Stimulated activated CD8-positive, alpha-beta memory T cell treated with anti-CD3 and anti-CD28 coated beads, Interleukin-15, amount 100 ng/mL, for 24 hours (primary cell): ENCODE measurements at places on chromosomes 7 and 10.

DNA sequence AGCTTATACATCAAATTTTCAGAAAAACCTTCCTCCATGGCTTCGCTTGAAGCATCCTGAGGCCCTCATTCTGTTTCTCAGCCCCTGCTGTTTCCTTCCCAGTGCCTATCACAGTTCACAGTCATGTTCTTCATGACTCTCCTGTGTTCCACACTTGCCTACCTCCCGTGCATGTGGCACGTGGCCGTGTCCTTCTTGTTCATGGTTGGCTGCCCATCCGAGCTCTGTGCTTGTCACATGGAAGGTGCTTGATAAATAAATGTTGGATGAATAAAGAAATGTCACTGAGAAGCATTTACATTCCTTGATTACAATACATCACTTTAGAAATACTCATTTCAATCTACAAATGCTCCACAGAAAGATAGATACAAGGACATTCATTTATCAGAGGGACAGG is 23.7 kb upstream of the EGFR start:
- DNase-seq, result no peak

DNA sequence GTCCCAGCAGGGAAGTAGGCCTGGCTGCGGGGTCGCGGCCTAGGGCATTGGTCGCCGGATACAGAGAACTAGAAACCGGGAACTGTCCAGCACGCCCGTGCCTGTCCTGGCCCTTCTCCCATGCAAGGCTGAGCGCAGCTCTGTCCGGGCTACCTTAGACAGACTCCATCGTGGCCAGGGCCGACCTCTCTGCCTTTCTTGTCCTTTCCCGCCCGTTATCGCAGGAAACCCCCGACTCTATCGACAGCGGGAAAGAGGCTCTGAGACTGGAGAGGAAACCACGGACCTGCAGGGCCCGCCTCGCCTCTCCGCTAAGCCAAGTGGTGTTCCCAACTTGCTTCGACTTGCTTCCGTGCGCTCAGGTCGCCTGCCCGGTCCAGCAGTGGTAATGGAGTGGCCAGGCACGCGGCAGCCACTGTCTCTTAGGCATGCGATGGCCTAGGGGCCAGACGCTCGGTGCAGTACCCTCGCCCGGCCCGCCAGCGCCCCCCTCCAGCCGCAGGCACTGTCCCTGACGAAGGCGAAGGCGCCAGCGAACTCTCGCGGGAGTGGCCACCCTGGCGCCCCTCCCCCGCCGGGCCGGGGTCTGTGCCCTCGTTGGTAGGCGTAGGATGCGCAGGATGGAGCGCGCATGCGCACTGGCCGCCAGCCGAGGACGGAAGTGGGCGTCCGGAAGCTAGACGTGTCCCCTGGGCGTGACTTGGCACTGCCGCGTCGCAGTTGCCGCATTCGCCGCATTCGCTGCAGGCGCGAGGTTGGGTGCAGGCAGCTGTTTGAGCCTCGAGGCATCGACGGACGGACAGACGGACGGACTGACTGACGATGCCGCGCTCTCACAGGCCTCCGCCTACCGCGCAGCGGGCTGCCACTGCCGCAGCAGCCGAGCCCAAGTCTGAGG is 54.4 kb downstream of the MCMBP start:
- DNase-seq, result no peak

DNA sequence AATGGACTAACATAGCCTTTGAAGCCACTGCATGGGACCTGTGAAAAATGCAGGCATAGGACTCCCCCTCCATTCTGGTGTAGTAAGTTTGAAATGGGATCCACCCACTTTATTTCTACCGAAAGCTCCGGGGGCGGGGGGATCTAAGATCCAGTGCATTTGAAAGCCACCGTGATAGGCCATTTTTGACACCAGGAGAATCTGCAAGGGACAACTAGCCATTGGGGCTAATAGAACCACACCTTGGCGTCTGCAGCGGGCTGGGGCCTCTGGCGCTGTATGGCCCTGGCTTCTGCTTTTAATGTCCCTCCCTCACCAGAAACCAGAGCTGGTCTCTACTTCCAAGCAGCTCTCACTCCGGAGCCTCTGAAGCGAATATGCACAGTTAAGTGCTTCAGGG is 60.1 kb upstream of the GPR26 start:
- DNase-seq, result no peak

GRCh38 chr7:90666186-90666585 is 70.1 kb downstream of the CDK14 start:
- no peak for DNase-seq

DNA sequence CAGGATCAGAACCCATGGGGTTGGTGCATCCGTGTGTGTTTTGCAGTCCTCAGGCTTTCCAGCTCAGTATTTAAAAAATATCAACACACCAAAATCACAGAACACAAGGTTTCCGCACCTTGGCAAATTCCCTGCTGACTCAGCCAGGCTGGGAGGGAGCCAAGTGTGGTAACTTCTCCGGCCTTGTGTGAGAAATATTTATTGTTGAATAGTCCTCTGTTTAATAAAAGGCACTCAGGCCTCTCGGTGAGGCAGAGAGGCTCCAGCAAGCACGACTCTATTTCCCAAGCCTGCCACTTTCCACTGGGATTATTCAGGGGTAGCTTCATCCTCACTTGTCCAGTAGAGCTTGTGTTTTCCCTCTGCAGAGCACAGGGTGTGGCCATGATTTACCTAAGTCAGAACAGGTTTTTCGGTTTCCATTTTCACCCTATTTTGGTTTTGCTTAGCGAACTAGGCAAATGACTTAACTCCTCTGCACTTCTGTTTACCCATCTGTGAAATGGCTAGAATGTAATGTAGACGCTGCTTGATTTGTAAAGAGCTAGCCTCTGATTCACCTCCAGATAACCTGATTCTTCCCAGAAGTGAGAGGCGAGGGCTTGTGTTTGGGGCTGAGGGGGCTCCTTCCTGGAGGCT is 13.0 kb upstream of the CHST15 start:
- no peak for DNase-seq

DNA sequence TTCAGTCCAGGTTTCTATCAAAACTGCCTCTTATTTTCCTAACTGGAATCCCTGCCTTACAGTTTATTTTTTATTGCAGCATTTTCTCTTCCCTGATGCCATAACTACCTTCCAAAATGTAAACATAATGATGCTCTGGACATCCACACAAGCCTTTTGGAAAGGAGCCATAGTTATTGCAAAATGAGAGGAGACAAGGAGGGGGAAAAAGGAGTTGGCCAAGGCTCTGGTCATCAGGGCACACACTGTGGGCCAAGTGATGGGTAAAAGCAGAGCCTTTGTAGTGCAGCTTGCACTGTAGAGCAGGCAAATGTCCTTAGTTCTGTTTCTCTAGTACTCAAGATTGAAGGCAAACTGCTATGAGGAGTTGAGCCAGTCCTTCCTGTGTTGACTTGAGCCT is 289.3 kb upstream of the MTPN start:
- no peak for DNase-seq

- DNase-seq, result no peak
Observed at GRCh38 chr10:986137-986825, 2.0 kb upstream of the GTPBP4 start.

GRCh38 chr7:29619848-29620555 is 56.4 kb downstream of the PRR15 start:
- DNase-seq, result no peak

GRCh38 chr10:31042670-31043069 is 11.0 kb upstream of the ZNF438 start:
- no peak for DNase-seq

DNA sequence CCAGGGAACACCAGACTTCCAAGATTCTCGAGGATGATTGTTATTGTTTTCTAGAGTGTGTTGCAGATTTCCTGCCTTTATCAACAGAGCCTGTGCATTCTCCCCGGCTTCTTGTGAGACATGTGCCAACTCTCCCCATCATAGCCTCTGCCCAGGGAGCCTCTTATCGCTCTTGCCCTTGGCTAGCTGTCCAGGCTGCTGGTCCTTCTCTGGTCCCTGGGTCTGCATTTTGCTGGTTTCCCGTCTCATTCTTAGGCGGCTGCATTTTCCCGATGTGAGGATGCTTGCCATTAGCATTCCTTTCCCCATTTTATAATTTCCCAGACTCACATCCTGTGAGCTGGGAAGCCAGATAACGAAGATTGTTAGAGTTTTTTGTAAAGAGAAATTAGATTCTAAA is 15.2 kb downstream of the SLC13A4 start:
- no peak for DNase-seq

GRCh38 chr10:71218046-71218650 is 5.8 kb downstream of the UNC5B start:
- no peak for DNase-seq

DNA sequence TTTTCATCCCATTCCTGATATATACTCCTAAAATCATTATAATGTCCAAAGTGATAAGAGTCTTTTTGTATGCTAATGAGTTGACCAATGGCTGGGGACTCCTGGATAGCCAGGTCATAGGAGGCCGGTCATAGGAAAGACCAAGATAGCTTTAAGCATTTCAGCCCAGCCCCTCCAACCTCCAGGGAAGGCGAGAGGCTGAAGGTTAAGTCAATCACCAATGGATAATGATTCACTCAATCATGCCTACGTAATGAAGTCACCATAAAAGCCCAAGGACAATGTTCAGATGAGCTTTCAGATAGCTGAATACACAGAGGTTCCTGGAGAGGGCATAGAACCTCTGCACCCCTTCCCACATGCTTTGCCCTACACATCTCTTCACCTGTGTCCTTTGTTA is 75.7 kb downstream of the VWDE start:
- DNase-seq, result no peak

DNA sequence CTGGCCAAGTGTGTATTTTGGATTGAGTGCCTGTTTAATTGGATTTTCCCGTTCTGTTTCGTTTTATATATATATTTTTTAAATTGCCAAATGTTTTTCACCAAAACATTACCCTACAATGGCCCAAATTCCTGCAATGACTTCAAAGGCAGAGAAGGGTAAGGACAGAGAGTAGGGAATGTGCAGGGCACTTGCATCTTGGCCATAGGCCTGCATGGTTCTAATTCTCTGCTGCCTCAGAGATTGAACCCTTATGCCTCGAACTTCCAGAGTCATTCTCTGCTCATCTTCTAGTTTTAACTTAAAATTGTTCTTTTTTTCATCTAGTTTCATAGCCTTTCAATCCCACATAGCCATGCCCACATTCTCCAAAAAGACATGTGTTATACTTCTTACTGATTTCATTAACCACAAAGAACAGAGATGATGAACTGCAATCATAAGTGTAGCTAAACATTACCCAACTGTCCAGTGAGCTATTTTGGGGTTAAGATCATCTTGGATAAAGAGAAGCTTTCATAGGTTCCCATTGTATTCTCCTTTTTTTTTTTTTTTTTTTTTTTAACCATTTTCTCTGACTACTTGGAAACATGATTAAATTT is 177.6 kb downstream of the PLXDC2 start:
- no peak for DNase-seq

- DNase-seq, result no peak
Observed at GRCh38 chr10:62459500-62459899, 85.3 kb downstream of the ZNF365 start.

DNA sequence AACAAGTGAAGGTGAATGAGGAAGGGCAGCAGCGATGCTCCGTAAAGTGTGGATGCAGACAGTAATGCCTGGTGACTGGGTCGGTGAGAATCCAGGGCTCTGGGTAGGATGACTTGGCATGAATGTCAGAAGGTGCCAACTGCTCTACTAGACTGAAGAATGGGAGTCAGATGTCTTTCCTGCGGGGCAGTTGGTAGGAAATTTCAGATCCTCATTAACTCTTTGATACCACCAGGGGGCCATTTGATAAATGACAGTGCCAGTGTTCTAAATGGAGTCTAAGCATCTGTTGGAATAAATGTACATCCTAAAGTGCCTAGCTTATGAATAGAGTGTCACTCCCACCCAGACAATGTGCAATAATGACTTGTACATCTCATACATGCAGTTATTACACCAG is 462.0 kb downstream of the GRM8 start:
- DNase-seq, result no peak

DNA sequence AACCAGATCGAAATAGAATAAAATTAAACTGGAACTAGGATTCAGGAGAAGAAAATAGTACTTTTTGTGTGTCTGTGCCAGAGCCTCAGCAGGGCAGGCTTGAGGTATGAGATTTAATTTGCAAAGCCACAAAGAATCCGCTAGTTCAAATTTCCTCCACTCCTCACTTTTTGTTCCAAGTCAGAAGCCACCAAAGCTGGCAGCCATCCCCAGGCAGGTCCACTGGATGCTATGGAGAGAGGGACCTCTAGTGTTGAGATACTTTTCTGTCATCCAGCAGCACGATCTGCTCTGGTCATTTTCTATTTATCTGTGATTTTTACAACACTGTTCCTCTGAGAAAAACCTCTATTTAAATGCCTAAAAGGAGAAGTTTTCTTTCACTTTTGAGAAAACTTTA is 147.9 kb upstream of the FRMD4A start:
- DNase-seq, result no peak

GRCh38 chr7:67375427-67375826 is 378.8 kb downstream of the TYW1 start:
- DNase-seq, result no peak
